ENCODE measurements at places on chromosomes 3 and 15. TPM values are rescaled to one million over a fixed set of nuclear protein-coding genes. Genes with fewer than 3 reads are reported as not detected.

CIP2A gene
- 25.1 TPM for total RNA-seq

ZIC4 gene
- total RNA-seq: not detected

- H3K27ac ChIP-seq: no peak overlapping the region
- no peak overlapping the region for H3K4me3 ChIP-seq
- H3K27me3 ChIP-seq: peaks cover 48% of the 10 kb centered on the region
- H3K4me1 ChIP-seq: no peaks in the 10 kb centered on the region
- H3K36me3 ChIP-seq: no peaks in the 10 kb centered on the region
Measured at GRCh38 chr3:16174976-16175901, 759 bp downstream of the GALNT15 start.

NRG4 gene
- 3.0 TPM for total RNA-seq

OR5H2 gene
- not detected for total RNA-seq

DNA sequence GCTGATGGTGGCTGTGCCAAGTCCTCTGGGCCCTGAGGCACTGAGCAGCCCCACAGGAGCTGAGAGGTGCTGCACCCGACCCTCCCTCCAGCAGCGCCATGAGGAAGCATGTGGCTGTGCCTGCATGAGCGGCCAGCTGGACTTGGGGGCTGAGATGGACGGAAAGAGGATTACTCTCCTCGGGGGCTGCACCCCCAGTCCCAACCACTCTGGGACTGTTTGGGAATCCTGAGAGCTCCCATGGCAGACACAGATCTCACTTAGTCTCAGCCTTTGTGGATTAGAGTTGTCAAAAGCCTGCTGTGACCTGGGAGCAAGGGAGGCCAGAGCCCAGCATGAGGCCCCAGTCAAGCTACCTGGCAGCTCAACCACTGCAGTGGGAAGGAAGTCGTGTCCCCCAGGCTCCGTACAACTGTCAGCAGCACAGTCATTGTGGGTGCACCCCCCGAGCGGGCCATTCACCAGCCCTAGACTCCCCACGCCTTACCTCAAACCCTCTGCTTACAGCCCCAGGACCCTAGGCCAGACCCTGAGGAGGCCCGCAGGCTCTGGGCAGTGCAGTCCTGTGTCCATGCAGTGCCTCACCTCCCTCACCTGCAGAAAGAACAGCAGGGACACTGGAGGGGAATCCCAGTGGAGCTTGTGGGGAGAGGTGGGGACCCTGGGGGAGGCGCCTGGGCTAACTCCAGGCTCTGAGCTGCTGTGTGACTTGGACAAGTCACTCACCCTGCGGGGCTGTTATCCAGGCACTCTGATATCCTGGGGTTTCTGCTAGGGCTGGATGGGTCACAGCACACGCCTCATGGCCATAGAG is 17.1 kb downstream of the PRR23E start:
- no peaks in the 10 kb centered on the region for H3K36me3 ChIP-seq
- no peaks in the 10 kb centered on the region for H3K4me1 ChIP-seq
- no peak overlapping the region for H3K4me3 ChIP-seq
- DNase-seq: no peak
- peaks cover 28% of the 10 kb centered on the region for H3K27me3 ChIP-seq

ADGRG7 gene
- total RNA-seq: 1.4 TPM
